ENCODE measurements at places on chromosomes 11 and 22. TPM values are rescaled to one million over a fixed set of nuclear protein-coding genes. Genes with fewer than 3 reads are reported as not detected.
A peak's percentile ranks its signal among the peaks of the same experiment; 100 is the strongest.

DNA sequence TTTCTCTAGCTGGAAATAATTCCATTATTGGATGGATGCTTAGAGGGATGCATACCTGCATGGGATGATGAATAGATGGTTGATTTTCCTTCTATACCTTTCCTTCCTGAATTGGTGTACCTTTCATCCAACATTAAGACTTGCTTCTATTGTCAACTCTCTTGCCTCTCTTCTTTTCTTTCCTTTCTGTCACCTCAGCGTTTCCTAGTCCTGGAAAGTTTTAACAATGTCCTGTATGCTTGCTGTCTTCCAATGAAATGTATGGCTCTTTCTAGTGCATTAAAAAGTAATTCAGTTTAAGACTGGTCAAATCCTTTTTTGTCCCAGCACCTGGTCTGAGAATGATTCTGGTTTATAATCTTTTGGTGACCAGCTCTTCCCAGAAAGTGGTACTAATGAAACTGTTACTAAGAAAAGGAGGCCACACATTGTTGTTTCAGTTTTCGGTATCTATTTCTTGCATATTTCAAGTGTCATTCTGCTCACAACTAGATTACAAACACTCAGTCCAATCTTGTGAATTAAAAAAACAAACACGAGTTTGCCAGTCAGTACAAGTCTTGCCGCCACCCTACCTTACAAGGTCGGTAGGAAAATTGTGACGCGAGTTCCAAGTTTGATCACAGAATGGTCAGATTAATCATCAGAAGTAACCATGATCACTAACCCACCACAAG, 8.0 kb downstream of the POU2AF1 start:
- no peak overlapping the region for H3K27ac ChIP-seq
- H3K4me3 ChIP-seq = no peak overlapping the region
- no peaks in the 10 kb centered on the region for H3K27me3 ChIP-seq
- peaks cover 12% of the 10 kb centered on the region for H3K4me1 ChIP-seq
- DNase-seq = no peak
- H3K36me3 ChIP-seq = no peaks in the 10 kb centered on the region

GRCh38 chr11:108733479-108734116, 68.7 kb downstream of the DDX10 start:
- no peak overlapping the region for H3K27ac ChIP-seq
- H3K27me3 ChIP-seq = no peaks in the 10 kb centered on the region
- no peak for DNase-seq
- peaks cover 11% of the 10 kb centered on the region for H3K36me3 ChIP-seq

GRCh38 chr11:114174712-114175495, 115.4 kb downstream of the ZBTB16 start:
- H3K27ac ChIP-seq = peak overlapping the region; percentile 95
- peaks cover 96% of the 10 kb centered on the region for H3K4me1 ChIP-seq
- H3K27me3 ChIP-seq = no peaks in the 10 kb centered on the region
- no peaks in the 10 kb centered on the region for H3K36me3 ChIP-seq
- no peak overlapping the region for H3K4me3 ChIP-seq

DNA sequence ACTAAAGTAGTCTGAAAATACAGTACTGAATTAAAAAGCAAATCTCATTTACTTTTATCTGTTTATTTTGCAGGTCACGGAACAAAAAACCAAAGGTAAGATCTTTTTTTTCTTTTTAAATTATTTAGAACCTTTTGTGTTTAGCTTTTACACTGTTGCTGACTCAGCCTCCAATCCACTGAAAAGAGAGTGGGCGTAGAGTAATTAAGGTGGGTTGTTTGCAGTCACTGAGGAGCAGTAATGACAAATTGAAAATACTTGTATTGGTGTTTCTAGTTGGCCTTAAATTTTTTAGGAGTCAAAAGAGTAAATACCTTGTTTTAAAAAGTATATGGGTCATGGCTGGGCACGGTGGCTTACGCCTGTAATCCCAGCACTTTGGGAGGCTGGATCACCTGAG, 73.4 kb downstream of the TNRC6B start:
- no peak overlapping the region for H3K27ac ChIP-seq
- H3K4me1 ChIP-seq = no peaks in the 10 kb centered on the region
- DNase-seq = no peak
- no peak overlapping the region for H3K4me3 ChIP-seq
- H3K27me3 ChIP-seq = no peaks in the 10 kb centered on the region

DNA sequence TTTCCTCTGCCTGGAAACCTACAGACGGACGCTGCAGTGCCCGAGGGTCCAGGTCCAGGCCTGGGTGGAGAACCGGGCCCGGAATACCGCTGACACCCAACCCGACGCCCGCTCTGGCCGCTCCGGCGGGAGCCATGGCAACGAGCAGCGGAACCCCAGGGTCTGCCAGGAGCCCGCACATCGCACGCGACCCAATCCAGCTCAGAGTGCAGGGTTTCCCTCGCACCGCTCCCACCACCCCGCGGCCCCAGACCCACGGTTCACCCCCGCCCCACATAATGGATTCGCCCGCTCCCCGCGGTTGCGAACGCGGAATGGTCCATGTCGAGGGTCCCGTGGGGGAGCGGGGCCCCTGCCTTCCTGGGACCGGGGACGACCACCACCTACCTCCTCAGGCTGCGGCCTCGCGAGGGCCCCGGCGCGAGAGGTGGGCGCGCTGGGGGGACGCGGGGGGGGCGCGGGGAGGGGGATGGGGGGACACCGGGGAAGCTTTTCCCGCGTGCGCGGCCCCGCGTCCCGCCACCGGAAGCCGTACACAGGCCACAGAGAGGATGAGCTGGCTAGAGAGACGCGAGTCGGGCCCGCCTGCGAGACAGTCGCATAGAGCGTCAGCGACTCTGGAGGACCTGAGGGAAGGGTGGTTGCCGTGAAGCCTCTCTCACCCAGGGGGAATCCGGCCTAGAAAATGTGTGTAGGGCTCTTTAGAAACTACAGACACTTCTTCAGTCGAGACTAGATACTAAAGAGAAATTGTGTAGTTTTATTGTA, at the start of gene SSRP1:
Gene SSRP1, minus strand, starts transcription at position 550 of the 768 bp plus-strand sequence. CDS start 771 bp downstream, outside the sequence.
- H3K36me3 ChIP-seq = peaks cover 38% of the 10 kb centered on the region
- H3K4me1 ChIP-seq = peaks cover 21% of the 10 kb centered on the region
- peak; percentile 96 for DNase-seq
- peak within 1 kb of the TSS; percentile 93 for H3K4me3 ChIP-seq
- no peaks in the 10 kb centered on the region for H3K27me3 ChIP-seq
- H3K27ac ChIP-seq = peak within 1 kb of the TSS; percentile 91

GRCh38 chr11:37406651-37407050, 808.6 kb upstream of the RAG2 start:
- H3K4me3 ChIP-seq = no peak overlapping the region
- DNase-seq = no peak
- no peak overlapping the region for H3K27ac ChIP-seq
- H3K27me3 ChIP-seq = no peaks in the 10 kb centered on the region
- no peaks in the 10 kb centered on the region for H3K36me3 ChIP-seq
- no peaks in the 10 kb centered on the region for H3K4me1 ChIP-seq

PLAAT3 gene
- 75.0 TPM for polyA plus RNA-seq

TH gene
- 1.7 TPM for polyA plus RNA-seq

Data from stomach (tissue), 19 donors.